ENCODE measurements at places on chromosomes 16 and 17.

GRCh38 chr16:85398688-85399582, 214.2 kb upstream of the GSE1 start:
- DNase-seq = no peak

- DNase-seq = no peak
These were observed 116.9 kb upstream of the CDH13 start for GRCh38 chr16:82509691-82510430.

DNA sequence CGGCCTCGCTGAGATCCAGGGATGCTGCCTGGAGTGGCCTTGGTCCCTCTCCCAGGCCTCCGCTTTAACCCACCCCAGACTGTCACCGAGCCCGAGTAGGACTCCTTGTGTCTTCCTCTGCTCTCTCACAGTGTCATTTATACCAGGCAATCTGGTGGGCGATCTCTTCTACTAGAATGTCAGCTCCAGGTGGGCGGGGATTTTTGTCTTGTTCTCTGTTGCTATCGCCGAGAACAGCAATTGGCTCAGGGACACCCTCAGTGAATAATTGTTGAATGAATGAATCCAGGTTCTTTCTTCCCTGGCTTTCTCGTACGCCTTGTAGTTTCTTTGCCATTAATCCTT, 591 bp downstream of the DHX38 start:
- DNase-seq = no peak

DNA sequence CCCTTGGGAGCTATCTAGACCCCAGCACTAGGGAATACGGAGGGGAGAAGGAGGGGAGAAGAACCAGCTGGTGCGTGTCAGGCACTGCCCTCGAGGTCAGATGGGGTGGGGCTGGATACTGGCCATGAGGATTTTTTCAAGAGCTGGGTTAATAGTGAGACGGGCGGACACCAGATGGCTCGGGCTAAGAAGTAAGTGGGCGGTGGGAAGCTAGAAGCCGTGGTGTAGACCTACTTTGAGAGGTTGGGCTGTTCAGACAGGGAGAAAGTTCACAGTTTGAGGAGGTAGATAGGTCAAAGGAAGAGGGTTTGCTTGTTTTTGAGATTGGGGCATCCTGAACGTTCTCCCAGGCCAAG, 303.8 kb downstream of the SEC14L1 start:
- no peak for DNase-seq

DNA sequence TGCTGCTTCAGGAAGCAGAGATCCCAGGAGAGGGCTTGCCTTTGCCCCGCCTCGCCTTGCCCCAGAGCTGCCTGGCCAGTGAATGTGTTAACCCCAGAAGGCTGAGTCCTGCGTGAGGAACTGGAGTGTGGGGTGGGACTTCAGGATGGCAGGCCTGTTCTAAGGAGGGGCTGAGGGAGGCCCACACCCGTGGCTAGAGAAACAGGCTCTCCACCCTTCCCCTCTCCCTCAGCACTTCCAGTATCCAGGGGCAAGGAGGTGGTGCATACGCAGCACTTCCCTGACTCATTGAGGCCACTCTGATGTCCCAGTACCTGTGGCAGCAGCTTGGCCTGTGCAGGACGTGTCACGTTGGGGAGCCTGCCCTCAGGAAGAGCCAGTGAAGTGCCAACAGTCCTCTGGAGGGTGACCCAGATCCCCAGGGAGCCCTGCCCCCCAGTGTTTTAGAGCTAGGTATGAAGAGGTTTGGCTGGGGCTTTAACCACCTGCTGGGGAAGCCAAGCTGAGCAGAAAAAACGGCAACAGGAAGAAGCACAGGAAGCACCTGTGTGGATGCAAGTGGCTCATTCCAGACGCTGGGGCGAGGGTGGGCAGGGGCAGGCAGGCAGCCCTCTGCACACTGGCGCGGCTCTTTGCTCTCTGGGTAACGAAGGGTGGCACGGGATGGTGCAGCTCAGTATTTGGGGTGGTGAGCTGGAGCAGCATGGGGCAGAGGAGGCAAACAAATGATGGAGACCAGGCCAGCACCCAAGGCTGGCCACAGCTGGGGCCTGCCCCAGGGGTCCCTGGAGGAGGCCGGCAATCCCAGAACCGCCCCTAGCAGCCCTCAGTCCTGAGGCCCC, 14.7 kb upstream of the CTCF start:
- no peak for DNase-seq

- DNase-seq = no peak
These were observed 428.4 kb upstream of the CDH5 start for GRCh38 chr16:65938083-65938482.
